Upper lobe of right lung (tissue), 1 donor: ENCODE measurements at places on chromosomes 3 and 15. TPM values are rescaled to one million over a fixed set of nuclear protein-coding genes. Genes with fewer than 3 reads are reported as not detected.

The IL17RD gene
- total RNA-seq = 1.1 TPM

The CMTM8 gene
- 24.9 TPM for total RNA-seq

The KBTBD12 gene
- total RNA-seq = 1.3 TPM

The HACL1 gene
- 15.2 TPM for total RNA-seq

The KCNMB2 gene
- 1.2 TPM for total RNA-seq

The TOPAZ1 gene
- not detected for total RNA-seq

The IL17RE gene
- total RNA-seq = 22.6 TPM

The FBXW12 gene
- total RNA-seq = not detected

The IL5RA gene
- 0.69 TPM for total RNA-seq

The VIPR1 gene
- 184 TPM for total RNA-seq

The ACTC1 gene
- total RNA-seq = 3.4 TPM

The ITIH4 gene
- 26.9 TPM for total RNA-seq

The EXD1 gene
- not detected for total RNA-seq

The MAP6D1 gene
- 1.2 TPM for total RNA-seq

The GRIP2 gene
- 0.52 TPM for total RNA-seq

The GMPS gene
- total RNA-seq = 41.2 TPM

The SAMD7 gene
- not detected for total RNA-seq

The AKAP13 gene
- total RNA-seq = 450 TPM

The MUC13 gene
- not detected for total RNA-seq

The RAB7A gene
- total RNA-seq = 306 TPM

The KY gene
- 0.29 TPM for total RNA-seq

The CYP11A1 gene
- total RNA-seq = 1.1 TPM

The GPR171 gene
- total RNA-seq = 3.2 TPM

The SNX33 gene
- 31.0 TPM for total RNA-seq
